ENCODE measurements at places on chromosomes 2 and 18.

DNA sequence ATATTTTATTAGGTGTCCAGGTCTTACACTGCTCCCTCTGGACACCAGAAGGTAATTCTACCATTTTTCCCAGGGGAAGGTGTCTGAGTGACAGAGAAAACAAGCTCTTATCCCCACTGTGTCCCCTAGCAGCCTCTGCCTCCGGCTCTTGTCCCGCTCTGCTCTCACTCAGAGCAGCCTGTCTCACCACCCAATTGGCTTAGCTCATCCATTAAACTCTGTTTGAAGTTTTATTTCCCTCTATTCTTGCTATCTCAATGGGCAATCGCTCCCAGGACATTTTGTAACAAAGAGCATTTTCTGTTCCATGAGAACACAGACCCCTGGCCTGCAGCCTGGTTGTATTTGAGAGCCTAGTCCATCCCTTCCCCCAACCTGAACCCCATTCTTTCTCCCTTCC, 90.6 kb upstream of the LDAH start:
- DNase-seq = no peak

DNA sequence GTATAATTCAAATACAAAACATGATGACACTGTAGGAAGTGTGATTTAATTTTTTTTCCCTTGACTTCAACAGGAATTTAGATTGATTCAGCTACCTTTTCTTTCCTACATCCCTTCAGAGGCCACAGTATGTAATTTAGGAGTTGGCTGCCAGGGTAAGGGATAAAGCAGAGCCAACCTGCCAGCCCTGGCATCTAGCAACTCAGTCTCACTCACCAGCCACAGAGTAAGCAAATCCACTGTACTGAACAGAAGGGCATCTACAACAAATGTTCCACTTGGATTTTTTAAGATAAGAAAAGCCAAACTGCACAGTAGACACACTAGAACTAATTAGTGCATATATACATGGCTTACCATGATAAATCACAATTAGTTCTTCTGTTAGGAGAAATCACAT, 54.3 kb upstream of the PEX13 start:
- no peak for DNase-seq

DNA sequence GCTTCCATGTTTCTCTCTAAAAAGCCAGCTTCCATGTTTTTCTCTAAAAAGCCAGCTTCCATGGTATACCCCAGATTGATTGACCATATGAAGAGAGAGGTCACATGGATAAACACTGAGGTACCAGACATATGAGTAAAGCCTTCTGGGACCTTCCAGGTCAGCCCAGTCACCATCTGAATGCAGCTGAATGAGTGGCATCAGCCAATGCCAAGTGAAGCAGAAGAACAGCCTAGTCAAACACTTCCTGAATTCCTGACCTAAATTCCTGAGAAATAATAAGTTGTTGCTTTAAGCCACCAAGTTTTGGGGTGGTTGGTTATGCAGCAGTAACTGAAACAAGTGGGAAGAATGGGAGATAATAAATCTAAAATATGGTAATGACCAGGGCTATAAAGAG, 5.7 kb upstream of the ALS2 start:
- no peak for DNase-seq

GRCh38 chr2:152550386-152550785, 166.9 kb downstream of the PRPF40A start:
- DNase-seq = no peak

- DNase-seq = no peak
Measured at GRCh38 chr2:50466685-50467084, 565.2 kb downstream of the NRXN1 start.

GRCh38 chr2:19369341-19369955, 11.0 kb upstream of the OSR1 start:
- DNase-seq = peak; percentile 47

DNA sequence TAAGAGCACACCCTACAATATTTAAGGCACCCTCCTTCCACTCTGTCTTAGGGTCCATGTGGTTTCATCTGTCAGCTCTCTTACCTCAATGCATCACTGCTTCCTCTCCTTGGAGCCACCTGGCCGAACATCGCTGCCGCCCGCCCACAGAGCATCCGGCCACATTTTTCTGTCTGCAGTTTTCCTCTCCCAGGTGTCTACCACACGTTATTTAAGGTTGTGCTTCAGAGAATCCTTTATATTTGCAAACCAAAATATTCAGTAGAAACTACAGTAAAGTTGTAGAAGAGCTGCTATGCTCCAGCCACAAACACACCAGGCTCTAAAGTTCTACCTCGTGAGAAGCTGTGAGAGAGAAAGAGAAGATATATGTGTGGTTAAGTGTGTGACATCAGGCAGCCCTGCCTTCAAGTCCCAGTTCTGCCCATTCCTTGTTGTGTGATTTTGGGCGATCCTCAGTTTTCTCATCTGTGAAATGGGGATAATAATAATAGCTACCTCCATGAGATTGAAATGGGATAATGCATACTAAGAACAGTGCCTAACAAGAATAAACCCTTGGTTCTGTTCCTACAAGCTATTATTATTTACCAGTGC, 4.9 kb upstream of the STK17B start:
- no peak for DNase-seq

DNA sequence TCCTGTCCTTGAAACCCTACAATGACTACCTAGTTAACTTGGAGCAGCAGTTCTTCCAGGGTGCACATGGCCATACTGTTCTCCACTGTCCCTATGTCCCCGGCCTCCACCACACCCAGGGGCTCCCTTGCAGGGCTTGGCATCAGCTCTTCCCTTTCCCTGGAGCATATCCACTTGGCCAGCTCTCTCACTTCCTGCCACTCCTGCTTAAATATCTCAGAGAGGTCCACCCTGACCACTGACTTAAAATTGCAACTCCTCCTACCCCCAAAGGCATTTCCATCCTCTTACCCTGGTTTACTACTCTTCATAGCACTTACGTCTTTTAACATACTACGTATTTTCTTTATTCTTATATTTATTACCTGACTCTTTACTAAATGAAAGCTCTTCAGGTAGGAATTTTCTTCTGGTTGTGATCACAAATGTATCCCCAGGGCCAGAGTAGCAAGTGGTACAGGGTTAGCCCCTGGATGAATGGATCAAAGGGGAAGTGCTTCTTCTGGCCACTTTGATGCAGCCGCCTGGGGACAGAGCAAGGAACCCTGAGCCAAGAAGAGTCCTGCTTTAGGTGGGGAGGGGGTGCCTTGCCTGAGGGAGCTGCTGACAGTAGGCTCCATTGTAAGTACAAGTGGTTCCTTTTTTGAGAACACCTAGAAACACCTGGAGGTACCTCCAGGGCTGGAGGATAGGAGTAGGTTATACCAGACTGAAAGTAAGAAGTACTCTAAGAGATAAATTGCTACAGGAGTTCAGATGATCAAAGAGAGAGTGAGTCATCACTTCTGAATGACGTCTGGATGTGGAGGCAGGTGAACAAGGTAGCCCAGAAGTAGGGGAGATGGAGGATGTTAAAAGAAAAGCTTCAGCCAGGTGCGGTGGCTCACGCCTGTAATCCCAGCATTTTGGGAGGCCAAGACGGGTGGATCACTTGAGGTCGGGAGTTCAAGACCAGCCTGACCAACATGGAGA, 82.2 kb downstream of the SOCS6 start:
- no peak for DNase-seq

DNA sequence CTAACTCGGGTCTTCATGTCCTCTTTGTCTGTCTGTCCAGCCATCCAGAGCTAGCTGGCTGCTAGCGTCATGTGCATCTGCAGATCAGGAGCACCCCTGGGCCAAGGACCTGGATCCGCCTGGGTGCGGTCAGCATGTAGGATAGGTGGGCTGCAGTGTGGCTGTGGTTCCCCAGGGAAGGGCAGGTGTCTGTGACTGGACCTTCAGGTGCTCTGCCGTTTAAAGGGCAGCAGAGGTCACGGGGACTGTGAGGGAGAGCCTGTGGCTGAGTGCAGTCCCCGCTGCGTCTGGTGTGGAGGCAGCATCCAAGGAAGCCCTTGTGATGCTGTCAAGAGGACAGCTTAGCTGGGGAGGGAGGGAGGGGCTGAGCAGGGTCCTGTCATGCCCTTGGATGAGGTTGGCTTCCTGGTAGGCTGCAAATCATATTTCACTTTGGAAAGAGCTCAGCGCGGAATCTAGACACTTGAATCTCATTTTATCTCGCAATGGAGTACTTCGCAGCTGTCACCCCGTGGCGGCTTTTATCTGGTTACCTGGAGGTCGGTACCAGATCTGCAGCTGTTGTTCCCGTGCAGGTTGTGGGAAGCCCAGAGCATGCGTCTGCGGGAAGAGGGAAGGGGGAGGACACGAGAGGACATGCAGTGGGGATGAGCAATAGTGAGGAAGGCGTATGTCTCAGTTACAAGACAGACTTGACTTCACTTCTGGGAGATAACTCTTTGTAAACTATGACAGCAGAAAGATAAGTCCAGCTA, 5.9 kb upstream of the RALB start:
- no peak for DNase-seq

- DNase-seq = no peak
Measured at GRCh38 chr18:13451213-13451540, 232.6 kb downstream of the LDLRAD4 start.

- no peak for DNase-seq
Measured at GRCh38 chr2:219958941-219959340, 331.5 kb downstream of the SLC4A3 start.

DNA sequence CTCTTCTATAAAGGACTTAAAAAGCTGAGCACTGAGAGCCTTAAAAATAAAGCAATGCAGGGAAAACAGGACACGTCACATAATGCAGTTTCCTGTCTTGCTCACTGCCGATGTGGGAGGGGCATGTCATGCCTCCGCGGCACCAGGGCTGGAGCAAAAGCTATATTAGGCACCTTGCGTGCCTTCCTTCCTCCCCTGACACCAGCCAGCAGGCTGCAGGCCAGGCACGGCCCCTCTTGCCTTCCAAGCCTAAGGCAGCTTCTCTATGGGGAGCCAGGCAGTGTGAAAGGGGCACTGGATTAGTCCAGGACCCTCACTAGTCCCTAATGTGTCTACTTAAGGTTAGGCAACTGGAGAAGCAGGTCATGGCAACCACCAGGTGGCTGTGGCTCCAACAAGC, 26.3 kb downstream of the MRPL35 start:
- DNase-seq = no peak

GRCh38 chr18:11689669-11690565, 853 bp downstream of the GNAL start:
- no peak for DNase-seq

DNA sequence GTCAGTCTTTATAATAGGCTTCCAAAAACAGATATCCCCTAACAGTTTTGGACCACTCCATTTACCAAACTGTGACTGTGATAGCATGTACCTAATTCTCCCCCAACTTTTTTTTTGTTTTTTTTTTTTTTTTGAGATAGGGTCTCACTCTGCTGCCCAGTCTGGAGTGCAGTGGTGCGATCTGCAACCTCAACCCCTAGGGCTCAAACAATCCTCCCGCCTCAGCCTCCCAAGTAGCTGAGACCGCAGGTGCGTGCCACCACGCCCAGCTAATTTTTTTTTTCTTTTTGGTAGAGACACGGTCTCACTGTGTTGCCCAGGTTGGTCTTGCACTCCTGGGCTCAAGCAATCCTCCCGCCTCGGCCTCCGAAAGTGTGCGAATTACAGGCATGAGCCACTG, 52.9 kb downstream of the REV1 start:
- no peak for DNase-seq

GRCh38 chr2:158498749-158499136, 42.0 kb downstream of the PKP4 start:
- DNase-seq = no peak

DNA sequence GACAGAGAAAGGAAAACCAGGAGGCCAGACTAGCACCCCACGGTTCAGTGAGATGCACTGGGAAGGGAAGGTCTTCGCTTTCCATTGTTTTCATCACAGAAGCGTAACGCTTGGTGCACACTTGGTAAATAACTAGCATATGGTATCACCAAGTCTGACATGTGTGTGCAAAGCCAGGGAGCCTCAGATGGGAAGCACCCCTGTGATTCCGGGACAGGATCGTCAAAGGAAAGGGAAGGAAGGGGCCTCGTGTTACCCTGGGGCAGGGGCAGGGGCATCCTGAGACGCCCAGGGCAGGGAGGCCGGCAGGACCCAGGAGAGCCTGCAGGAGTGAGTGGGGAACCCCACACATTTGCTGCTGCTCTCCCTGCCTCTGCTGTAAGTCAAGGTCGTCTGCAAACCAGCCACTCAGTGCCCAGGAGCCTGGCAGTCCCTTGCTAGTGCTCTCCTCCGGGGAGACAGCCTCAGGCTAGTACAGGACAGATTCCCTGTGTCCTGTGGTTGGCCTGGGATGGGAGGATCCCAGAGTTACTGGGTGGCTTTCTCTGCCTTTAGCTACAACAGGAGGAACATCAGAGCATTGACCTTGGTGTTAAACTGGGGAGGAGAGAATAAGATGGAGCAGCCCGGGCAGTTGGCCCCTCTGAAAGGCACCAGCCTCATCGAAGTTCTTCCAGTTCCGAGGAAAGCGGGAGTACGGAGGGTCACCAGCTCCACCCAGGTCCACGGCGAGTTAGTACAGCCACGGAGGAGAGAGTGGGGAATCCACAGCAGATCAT, 192.5 kb downstream of the NDUFA10 start:
- no peak for DNase-seq

GRCh38 chr18:68034296-68034695, 517.8 kb upstream of the DSEL start:
- no peak for DNase-seq

DNA sequence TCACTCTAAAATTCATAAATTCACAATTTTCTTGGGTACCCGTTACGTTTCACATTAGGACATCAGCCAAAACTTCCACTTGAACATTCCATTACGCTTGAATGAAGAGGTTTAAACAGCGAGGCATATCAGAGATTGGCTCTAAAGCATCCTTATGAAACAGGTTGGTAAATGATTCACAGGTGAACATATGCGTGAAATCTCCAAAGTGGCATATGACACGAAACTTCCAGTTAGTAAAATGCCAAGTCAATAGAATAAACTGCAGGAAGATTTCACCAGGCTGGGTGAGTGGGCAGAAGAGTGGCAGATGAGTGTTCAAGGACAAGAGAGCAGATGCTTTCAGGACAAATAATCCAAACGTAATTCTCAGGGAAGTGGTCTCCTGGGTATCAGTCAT, 33.9 kb upstream of the GLS start:
- DNase-seq = peak; percentile 60

GRCh38 chr2:123746006-123746405, 279.1 kb upstream of the CNTNAP5 start:
- no peak for DNase-seq

- no peak for DNase-seq
Measured at GRCh38 chr18:74480149-74480651, 16.0 kb upstream of the CNDP2 start.

DNA sequence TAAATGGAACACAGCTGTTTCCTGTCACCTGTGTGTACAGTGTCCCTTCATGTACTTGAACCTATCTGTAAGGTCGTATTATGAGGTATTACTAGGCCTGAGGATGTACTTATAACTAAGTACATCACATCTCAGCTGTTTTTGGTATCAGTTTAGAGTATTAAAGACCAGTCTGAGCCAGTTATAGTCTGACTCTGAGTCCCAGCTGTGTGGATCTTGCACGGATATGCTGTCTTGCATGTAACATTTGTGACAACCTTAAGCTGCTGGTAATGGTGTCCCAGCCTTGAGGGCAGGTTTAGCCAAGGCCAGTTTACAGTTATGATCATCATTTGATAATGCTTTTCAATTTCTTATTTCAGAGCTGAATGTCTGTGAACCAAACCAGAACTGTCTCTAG, 496.3 kb downstream of the SLC4A3 start:
- DNase-seq = no peak

Measured in NCI-H226 (cell line).